ENCODE measurements at places on chromosomes 3 and 15. TPM values are rescaled to one million over a fixed set of nuclear protein-coding genes. Genes with fewer than 3 reads are reported as not detected.

Gene MEIS2
- 13.4 TPM for total RNA-seq

- no peak for DNase-seq
These were observed 122.3 kb upstream of the GPR149 start for GRCh38 chr3:154552338-154552737.

DNA sequence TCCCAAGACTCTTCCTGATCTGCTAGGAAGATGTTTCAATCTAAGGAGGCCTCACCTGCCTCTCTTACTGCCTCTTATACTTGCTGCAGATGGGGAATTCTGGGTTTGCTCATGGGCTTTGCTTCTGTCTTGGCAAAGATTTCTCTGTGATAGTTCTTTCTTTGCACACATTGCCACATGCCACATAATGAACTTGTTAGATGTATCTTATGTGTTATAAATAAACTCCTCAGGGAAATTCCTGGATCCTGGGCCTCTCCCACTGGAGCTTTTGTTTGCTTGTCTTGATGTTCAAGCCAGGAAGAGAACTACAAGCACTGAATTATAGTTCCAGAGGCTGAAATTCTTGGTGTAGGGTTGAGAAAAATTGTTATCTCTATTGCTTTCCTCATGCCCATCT lies 12.2 kb downstream of the RTP1 start:
- DNase-seq, result no peak

Gene TLR9
- total RNA-seq, result not detected

Gene DPPA2
- not detected for total RNA-seq

DNA sequence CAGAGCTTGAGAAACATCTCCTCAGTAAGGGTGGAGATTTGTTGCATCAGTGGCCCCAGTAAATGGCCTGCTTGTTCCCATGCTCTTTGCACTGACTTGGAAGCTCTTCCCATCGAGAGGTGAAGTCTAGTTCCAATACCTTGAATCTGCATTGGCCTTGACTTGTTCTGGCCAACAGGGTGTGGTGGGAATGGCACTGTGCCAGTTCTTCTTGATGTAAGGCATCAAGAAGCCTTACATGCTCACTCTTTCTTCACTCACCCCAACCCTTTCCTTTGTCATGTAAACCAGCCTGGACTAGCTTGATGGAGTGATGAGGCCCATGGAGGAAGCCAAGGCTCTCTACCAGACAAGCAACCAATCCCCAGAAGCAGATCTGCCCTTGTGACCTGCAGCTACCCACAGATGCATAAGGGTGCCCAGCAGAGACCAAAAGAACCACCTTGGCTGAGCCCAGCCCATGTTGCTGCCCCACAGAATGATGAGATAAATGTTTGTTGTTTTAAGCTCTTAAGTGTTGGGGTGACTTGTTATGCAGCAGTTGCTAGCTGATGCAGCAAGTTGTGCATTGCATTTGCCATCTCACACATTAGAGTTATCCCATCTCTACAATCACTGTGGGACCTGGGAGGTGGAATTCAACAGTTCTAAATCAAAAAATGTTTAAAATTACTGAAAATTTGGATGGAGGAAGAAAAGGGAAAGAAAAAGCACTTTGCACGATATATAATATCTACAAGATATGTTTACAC lies 11.1 kb upstream of the MGLL start:
- no peak for DNase-seq

DNA sequence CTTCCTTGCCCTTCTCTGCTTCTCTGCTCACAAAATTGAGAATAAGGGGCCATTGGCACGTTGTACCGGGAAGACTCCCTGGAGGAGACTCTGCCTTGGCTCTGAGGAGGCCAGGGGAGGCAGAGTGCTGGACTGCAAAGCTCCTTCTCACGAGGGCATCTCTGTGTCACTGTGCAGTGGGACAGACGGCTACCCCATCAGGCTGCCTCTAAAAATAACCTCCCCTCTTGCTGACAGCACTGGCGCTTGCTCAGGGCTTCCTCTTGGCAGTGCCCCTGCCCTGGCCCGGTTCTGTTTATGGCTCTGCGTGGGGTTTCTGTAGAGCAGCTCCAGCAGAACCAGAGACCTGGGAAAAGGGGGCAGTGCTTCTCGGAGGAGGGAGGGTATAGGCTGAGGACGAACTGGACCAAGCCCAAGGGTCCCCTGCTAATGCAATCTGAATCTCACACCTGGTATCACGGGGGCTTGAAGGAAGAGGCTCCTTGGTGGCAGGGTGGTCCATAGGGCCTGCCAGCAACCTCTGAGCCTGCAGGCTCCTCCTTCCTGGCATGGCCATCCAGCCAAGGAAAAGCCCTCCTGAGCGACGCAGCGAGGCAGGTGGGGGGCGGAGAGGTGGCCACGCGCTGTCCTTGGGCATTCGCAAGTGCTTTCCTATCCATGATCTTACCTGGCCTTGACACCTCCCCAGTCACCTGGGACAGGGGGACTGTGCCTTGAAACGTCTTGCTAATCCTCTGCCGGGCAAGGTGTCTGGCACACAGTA lies 63.3 kb upstream of the TLE3 start:
- DNase-seq, result no peak

- no peak for DNase-seq
These were observed 285.1 kb downstream of the CHL1 start for GRCh38 chr3:481680-482079.

DNA sequence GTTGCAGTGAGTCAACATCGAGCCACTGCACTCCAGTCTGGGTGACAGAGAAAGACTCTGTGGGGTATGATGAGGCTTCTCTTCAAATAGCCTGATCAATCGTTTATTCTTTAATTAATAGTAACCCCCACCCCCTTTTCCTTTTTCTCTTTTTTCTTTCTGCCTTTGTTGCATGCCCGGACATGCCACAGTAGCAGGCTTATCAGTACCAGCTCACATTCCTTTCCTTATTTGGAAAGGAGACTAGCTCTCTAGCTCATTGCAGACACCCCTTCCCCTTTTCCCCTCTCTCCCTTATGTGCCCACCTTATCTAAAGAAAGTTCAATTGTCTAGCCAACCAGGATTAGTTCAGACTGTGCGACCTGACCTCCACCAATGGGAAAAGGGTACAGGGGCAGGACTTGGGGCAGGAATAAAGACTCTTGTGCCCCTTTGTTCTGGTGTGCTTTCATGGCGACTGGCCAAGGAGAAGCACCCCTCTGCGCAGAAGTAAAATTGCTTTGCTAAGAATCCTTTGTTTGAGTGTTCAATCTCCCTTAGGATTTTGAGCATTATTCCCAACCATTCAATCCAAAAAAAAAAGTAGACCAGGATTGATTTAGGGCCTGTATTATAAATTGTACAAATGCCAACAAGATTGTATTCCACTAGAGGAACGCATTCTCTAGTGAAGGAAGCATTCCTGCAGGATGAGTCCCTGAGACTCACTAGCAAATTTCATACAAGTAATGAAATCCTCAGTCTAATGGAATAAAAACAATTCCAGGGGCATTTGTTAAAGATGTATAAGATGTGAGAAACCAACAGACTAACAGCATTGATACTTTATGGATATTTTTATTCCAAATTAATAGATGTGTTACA lies 95.8 kb upstream of the SNRPN start:
- DNase-seq, result peak; percentile 39

DNA sequence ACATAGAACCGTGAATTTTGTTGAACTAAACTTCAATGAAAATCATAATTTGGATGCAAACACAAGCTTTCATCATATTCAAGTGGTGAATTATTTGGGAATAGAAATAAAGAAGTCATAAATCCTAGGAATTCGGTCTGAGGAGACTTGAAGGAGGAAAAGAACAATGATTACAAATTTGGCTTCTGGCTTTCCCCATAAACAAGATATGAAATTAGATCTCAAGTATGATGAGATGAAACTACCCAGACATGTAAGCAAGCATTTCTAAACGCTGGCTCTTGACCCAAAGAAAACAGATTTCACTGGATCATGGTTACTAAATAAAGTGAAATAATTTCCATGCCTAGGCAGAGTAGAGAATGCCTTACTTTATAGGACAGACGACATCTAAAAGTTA lies 146.9 kb upstream of the LRTM1 start:
- peak; percentile 49 for DNase-seq

- DNase-seq, result no peak
These were observed 61.1 kb upstream of the MLF1 start for GRCh38 chr3:158509891-158510290.

Gene UQCRC1
- total RNA-seq, result 384 TPM

DNA sequence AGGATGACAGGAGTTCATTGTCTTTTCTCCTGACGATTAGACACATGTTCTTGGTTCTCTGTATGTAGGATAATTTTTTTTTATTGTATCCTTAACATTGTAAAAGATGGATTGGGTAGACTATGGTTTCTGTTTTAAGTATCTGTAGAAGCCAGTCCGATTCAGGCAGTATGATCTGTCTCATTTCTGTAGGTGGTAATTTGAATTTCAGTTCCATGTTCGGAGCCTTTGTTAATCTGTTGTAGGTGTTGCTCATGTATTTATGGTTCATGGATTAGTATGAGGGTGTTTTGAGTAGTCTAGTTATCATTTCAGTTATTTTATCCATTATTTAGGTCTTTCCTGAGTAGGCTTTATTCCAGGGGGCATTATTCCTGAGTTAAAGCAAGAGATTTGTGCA lies 32.4 kb upstream of the MME start:
- no peak for DNase-seq

- DNase-seq, result peak; percentile 73
These were observed 35.1 kb downstream of the CCDC54 start for GRCh38 chr3:107412376-107412775.

DNA sequence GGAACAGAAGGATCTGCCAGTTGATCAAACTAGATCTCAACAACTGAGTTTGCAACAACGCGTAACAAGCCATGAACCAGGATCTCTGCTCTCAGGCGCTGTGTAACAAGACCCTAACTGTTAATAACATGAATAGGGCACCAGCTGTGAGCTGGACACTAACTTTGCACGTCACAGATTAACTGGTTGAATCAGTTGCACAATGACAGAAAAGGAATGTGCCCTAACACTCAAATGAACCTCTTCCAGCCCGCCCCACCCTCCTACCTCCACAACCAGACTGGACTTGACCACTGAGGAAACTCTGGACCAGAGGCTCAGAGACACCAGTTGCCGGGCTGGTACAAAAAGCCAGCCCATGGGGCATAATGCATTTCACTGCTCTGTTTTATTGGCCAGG lies 34.3 kb downstream of the MCF2L2 start:
- no peak for DNase-seq

Gene FILIP1L
- 2.2 TPM for total RNA-seq

DNA sequence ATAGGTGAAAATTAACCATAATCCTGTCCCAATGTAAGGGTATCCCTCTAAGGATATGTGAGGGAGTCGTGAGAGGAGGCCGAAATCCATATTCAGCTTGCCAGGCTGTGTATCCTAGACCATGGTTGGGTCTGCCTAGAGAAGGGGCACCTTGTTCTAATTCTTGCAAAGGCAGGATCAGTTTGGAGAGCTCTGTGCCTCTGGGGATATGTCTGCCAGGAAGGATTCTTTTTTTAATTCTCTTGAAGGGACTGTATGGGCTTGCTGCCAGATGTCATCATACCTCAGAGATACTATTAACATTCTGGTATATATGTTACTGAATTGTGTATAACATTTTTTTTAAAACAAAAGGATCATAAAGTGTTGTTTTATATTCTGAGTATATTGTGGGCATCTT lies 2.4 kb downstream of the ATP1B3 start:
- no peak for DNase-seq

- DNase-seq, result no peak
These were observed 87.3 kb downstream of the DHX30 start for GRCh38 chr3:47890126-47890827.

DNA sequence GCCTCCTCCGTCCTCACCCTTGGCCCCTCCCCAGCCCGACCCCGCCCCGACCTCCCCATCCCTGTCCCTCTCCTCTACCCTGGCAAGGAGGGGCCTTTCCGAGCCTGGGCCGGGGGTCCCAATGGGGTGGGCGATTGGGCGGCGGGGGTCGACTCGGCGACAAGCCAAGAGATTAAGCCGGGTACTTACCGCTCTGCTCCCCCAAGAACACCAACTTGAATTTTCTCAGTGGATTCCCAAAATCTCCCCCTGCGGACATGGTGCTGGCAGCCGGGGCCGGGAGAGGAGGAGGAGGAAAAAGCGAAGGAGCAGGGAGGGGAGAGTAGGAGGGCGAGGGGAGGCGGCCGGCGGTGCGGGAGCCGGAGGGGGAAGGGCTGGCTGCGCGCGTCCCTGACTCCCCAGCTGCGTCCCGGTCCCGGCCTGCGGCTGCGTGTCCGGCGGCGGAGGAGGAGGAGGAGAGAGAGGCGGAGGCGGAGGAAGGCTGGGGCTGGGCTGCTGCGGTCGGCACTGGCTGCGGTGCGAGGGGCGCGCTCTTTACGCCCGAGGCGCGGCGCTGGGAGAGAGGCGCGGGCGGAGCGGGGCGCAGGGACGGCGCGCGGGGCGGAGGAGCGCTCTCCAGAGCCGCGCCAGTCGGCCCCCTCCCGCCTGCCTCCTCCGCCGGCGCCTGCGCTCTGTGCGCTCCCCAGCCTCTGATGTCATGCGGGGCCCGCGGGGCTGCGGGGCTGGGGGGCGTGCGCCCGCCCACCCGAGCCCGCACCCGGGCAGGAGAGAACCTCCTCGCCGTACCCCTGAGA lies at the start of gene RAB6B:
Gene RAB6B (minus strand): TSS at position 675 of the 794 bp plus-strand sequence. CDS start 416 bp downstream, at position 259.
- DNase-seq, result peak; percentile 6
